A549 treated with dexamethasone at 1 μM for 4 hours (cell line): ENCODE measurements at places on chromosomes 4 and X. TPM values are rescaled to one million over a fixed set of nuclear protein-coding genes. Genes with fewer than 3 reads are reported as not detected.

The SLC9B1 gene
- 0.10 to 0.18 TPM (median 0.13 TPM) in 5 replicates for total RNA-seq

The GPC4 gene
- total RNA-seq, result 0.01 to 0.06 TPM (median 0.03 TPM) in 4 of 5 replicates, not detected in the other

The ADGRG2 gene
- total RNA-seq, result 8.7 to 14.3 TPM (median 12.7 TPM) in 5 replicates

The EREG gene
- 8.0 to 11.6 TPM (median 9.8 TPM) in 5 replicates for total RNA-seq

The SMARCA5 gene
- total RNA-seq, result 19.6 to 25.3 TPM (median 24.0 TPM) in 5 replicates

The FAM149A gene
- total RNA-seq, result 1.3 to 2.1 TPM (median 1.6 TPM) in 5 replicates

The TENM3 gene
- total RNA-seq, result 1.2 to 2.7 TPM (median 1.9 TPM) in 5 replicates

The HTN3 gene
- total RNA-seq, result not detected in 5 replicates

The KLKB1 gene
- total RNA-seq, result 0.05 TPM in 1 of 5 replicates, not detected in the others

The CTAG1B gene
- not detected in 5 replicates for total RNA-seq

The CLGN gene
- total RNA-seq, result 4.9 to 6.1 TPM (median 5.1 TPM) in 5 replicates

The GPAT3 gene
- total RNA-seq, result 28.4 to 41.8 TPM (median 32.8 TPM) in 5 replicates

The MXRA5 gene
- total RNA-seq, result not detected in 5 replicates

The SOX3 gene
- total RNA-seq, result not detected in 5 replicates

The GPRIN3 gene
- total RNA-seq, result 1.2 to 2.7 TPM (median 2.2 TPM) in 5 replicates

The CPLX1 gene
- 0.28 to 0.90 TPM (median 0.47 TPM) in 5 replicates for total RNA-seq
